NCI-H526 treated with DMSO at 0.1 percent for 48 hours (cell line): ENCODE measurements at places on chromosomes 5 and 9.
A peak's percentile ranks its signal among the peaks of the same experiment; 100 is the strongest.

DNA sequence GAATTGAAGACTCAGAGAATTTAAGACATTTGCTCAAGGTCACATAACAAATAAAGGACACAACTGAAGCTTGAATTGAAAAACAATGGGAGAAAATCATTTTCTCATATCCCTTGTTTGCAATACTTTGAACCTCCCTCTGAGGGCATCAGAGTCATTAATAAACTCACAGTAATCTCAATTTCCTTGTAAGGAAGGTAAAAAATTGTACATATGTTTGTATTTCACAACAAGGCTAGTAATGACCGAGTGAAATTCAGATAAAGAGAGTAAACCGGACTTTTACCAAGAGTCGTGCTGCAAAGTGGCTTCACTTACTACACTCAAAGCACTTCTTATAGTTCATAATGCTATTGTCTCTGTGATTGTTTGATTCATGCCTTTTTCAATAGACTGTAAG lies 665.0 kb downstream of the NR2F1-AS1 start:
- no peak for DNase-seq

GRCh38 chr5:5195128-5195918 lies 55.2 kb downstream of the ADAMTS16 start:
- no peak for DNase-seq

DNA sequence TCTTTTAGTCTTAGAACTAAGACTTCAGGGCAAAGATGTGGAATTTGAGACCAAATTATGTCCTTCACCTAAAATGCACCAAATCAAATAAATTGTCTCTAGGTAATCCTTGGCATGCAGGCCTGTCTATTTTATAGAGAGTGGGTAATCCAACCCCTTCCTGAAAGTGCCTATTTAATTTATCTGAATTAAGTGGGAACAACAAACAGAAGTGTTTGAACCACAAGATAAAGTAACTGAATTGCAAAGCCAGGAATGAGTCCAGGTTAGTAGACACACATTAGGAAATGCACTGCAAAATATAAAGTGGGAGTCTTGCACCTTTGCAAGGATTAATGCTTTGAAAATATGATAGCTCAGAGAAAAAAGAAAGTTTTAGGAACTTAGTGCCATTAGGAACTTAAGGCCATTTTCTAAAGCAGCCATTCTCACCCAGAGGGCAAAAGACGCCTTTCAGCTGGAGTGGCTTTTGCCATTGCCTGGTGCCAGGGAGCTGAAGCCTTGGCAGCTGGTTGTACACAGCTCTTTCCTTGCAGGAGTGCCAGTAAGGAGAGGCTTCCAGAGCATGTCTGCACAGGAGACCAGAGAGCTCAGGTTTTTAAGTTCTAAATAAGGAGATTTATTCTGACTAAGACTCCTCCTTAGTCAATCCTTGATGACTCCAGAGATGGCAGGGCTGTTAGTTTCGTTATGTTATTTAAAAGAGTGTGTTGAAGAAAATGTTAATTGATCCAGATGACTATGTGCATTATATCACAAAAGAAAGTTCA lies 151.7 kb upstream of the ELL2 start:
- no peak for DNase-seq

DNA sequence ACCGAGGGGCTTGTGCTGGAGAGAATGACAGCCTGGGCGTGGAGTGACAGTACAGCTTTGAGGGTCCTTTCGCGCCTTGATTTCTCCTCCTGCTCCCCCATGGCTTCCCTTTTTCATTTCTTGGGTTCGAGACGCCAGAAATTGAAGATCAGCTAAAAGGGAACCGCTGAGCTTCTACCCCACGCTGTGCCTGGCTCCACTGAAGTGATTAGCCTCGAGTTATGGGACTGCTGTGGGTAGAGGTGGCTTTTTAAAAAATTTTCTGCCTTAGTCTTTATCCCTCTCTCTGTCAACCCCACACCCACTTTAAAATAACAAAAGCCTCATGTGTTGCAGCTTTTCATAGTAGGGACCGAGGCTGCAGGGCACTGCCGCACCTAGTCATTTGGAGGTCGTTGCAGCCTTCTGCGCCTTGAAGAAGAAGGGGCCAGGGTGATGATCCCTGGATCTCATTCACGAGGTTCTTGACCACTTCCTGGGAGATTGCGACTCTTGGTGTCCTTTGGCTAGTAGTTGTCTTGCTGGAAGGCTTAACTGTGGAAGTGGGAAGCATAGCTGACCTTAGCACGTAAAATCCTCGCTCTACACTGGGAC lies 603 bp downstream of the PPIP5K2 start:
- peak; percentile 8 for DNase-seq

GRCh38 chr9:134515026-134515821 lies 126.4 kb upstream of the COL5A1 start:
- DNase-seq, result no peak

DNA sequence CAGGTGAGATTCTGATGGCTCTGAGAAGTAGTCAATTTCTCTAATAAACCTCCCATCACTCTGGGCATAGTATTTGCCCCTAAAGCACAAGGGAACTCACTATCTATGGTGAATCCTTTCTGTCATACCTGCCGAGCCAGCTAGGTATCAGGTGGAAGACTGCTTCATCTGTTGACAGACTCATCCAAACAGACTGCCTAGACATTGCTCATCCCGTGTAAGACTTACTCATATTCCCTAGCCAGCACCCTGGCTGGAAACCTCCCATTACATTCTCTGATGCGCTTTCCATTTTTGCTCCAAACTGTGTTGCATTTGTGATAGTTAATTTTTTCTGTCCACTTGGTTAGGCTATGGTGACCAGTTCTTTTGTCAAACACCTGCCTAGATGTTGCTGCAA lies 595.9 kb downstream of the DNAH5 start:
- DNase-seq, result no peak

GRCh38 chr9:93630806-93631411 lies 54.5 kb downstream of the PHF2 start:
- no peak for DNase-seq

DNA sequence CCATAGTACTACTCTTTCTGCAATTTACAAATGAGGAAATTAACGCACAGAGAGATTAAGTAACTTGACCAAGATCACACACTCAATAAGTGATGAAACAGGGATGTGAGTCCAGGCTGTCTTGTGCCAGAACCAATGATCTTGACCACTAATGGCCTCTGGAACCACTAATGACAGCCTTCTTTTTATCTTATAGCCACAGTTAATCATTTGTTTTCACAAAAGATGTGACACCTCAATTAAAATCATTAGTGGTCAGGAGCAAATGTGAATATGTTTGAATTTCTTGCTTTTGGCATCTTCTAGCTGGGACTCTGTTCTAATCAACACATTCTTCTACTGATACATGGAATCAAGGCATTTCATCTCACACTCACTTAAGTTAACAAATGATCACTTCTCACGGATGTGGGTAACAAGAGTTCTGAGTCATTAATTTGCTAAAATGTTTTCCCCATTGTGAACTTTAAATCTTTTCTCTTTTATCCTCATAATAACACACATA lies 102.7 kb upstream of the CD180 start:
- no peak for DNase-seq

GRCh38 chr9:95512709-95513095 lies 4.1 kb downstream of the PTCH1 start:
- no peak for DNase-seq

GRCh38 chr5:91770400-91770799 lies 387.3 kb upstream of the ARRDC3 start:
- DNase-seq, result no peak

GRCh38 chr5:3429962-3430361 lies 165.7 kb upstream of the IRX1 start:
- DNase-seq, result no peak

DNA sequence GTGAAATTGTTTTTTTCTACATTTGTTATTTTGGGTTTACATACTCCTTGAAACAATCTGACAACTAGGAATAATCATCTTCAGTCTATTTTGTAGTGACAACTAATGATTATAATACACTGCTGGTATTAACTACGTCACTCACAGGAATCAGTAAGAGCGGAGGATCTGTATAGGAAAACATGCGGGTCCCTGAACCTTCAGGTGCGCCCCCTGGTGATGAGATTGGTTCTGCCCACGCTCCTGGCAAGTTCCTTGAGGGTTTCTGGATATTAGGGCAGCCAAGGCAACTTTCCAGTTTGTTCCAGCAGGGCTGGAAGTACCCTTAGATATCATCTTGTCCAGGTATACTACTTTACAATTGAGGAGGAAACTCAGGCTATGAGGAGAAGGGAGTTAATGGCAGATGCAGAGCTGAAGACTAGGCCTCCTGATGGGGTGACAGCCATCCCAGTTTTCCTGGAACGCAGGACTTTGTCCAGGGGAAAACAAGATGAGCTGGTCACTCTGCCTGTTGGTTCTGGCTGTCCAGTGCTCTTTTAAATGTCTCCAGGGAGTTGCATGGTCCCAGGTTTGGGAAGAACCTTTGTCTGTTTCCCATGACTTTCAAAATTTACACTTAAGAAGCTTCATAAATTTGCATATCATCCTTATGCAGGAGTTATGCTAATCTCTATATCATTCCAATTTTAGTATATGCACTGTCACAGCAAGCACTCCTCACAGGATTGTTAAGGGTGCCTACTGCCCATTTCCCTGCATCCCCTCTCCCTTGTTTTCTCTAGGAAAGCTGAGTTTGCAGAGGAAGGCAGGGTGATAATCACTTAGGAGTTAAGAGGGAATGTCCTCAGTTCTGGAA lies 14.9 kb upstream of the WNT8A start:
- DNase-seq, result peak; percentile 65

DNA sequence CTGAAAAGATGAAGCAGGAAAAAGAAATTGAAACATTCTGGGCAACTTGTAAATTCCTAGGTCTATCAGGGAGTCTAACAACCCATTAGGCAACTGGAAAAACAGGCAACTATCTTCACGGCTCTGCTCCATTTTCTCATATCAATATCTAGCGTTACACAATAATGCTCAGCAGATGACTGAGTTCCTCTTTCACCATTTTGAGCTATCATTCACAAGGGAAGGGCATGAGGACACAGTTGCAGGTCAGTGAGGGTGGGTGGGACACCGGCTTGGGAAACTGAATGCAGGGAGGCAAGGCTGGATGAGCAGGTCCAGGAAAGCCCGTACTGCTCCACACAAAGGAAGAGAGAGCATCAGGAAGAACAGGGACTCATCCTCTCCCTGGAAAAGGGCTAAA lies 67.0 kb downstream of the FRMD3 start:
- no peak for DNase-seq

DNA sequence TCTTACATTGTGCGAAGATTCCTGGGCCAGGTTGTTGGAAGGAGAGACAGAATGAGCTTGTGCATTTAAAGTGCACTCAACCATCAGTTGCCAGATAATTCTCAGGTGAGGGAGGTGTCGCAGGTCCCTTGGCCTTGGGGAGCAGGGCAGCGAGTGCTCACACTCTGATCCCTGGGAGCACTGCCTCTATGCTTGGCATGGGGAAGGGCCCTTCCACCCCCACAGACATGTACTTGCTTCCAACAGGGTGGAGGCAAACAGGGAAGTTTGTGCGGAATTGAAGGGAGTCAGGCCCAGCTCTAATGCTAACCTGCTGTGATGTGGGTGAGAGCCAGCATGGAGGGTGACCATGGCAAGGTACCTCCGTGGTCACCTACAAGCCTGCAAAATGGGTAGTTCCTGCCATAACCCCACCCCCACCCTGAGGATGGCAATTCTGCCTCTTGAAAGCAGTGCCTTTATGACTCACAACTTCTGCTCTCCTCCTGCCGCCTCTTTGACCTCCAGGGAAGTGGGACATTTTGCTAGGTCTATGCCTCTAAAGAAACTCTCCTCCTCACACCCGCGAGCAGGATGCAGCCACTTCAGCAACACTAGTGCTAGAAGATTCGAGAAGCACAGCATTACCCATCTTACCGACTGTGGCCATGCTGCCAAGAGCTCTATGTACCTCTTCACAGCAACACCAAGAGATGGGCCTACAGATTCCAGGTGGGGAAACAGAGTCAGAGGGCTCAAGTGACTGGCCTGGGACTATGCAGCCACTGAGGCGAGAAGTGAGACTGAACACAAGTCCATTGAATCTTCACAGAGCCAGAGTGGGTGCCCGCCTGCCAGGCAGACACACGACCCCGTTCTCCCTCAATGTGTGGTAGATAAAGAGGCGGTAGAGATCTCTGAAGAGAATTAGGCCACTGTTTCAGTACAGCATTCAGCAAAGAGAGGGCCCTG lies 22.1 kb upstream of the SLC25A51 start:
- DNase-seq, result no peak

GRCh38 chr9:84756171-84756570 lies 86.6 kb downstream of the NTRK2 start:
- no peak for DNase-seq

GRCh38 chr9:75120686-75121085 lies 32.4 kb downstream of the OSTF1 start:
- DNase-seq, result no peak

DNA sequence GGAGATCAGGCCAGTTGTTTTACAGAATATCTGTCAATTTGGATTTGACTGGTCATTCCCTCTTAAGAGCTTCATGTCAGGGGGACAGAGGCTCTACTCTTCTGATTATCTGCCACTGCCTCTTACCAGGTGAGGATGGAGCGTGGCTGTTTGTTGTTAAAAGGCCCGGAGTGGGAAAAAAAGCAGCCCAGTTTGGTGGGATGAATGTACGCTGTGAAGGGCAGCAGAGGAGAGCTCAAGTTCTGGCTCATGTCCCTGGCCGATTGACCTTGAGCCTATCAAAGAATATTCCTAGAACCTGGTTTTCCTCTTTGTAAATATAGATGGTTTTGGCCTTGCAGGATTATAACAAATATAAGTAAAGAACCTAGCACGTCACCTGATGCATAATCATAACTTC lies 16.3 kb upstream of the SHB start:
- DNase-seq, result no peak

GRCh38 chr5:7745882-7746610 lies 104.9 kb downstream of the CFAP90 start:
- peak; percentile 43 for DNase-seq

- no peak for DNase-seq
Measured at GRCh38 chr5:100706776-100707175, 171.6 kb downstream of the FAM174A start.

- no peak for DNase-seq
Measured at GRCh38 chr5:143147383-143147782, 256.1 kb downstream of the NR3C1 start.

GRCh38 chr5:115313052-115313451 lies 16.6 kb upstream of the CCDC112 start:
- DNase-seq, result no peak

DNA sequence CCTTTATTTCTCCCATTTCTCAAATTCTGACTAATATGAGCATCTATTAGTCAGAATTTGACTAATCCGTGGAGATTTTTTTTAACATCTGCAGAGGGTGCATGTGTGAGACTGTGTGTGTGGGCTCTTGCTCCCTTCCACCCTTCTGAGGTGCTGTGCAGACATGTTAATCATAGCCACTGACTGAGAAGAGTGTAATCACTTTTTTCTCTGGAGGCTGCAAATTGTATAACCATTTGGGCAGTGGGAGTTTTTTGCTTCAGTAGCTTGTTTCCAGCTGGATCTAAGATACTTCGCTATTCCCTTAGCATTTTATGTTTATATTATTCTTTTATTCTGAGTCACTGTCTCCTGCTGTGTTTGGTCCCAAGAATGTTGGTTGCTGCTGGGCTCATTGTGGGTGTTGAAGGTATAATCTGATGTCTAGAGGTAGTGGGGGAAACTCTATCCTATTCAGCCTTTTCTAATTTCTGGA lies 66.2 kb downstream of the ARHGEF28 start:
- DNase-seq, result no peak
